ENCODE measurements at places on chromosomes 11 and 22.
A peak's percentile ranks its signal among the peaks of the same experiment; 100 is the strongest.

- peak; percentile 77 for DNase-seq
Observed at GRCh38 chr22:30005213-30005857, 74.9 kb upstream of the HORMAD2 start.

DNA sequence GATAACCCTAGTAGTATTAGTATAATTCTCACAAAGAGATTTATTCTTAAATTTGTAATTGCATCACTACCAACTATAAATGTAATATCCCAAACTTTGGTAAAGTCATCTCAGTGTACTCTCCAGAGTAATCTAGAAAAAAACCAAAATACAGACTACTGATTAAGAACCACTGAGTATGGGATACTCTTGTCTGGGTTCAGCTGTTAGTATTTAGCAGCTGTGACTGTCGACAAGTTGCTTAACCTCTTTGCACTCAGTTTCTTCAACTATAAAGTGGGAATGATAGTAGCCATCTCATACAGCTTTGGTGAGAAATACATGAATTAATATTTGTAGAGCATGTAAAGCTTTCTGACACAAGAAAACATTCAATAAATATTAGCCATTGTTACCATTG lies 35.3 kb downstream of the C11orf65 start:
- DNase-seq: no peak

GRCh38 chr11:110409174-110409573 lies 20.6 kb upstream of the FDX1 start:
- peak; percentile 50 for DNase-seq

DNA sequence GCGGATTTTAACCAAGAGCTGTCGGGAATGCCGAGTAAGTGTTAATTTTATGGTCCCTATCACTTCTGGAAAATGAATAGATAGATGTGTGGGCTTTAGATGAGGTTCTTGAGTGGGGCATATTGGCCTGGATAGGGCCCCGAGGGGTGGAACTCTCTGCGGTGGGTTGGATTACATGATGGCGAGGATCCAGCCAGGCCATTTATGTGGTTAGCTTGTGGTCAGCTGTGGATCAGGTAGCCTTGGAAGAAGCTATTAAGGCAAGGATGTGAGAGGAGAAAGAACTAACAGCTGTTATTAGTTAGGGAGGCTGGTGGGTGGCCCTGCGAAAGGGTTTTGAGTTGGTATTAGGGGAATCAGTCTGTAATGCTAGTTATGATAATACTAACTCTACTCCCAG lies 268.4 kb downstream of the NELL1 start:
- no peak for DNase-seq

DNA sequence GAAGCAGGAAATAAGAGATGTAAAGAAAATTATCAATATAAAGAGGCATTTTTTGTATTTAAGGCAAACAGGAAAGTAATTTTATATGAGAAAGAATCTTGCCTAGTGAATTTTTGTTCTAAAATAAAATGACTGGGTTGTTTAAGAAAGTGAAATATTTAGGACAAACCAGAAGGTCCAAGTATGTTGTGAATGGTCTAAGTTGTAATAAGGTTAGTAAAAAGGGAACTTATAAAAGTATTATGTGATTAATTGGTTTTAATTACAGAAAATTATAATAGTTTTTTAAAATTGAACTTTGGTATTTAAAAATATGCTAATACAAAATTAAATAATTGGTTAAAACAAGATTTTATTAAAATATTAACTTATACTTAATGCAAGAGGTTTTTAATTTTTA lies 26.6 kb upstream of the EI24 start:
- DNase-seq: no peak

All from fibroblast of villous mesenchyme (primary cell).